Mammary epithelial cell (primary cell): ENCODE measurements at places on chromosomes 1 and 21. TPM values are rescaled to one million over a fixed set of nuclear protein-coding genes. Genes with fewer than 3 reads are reported as not detected.

The GOLT1A gene
- total RNA-seq = 0.59 and 4.2 TPM in 2 replicates

The PLA2G4A gene
- 7.3 TPM for total RNA-seq

The RORC gene
- 0.13 TPM in 1 of 2 replicates, not detected in the other for total RNA-seq

The SPRR5 gene
- not detected for total RNA-seq

The RGS16 gene
- 0.33 TPM for total RNA-seq

The LCE3E gene
- total RNA-seq = not detected in 2 replicates

The DYNLT4 gene
- total RNA-seq = not detected

The MPZL1 gene
- total RNA-seq = 227 TPM

The LMOD1 gene
- total RNA-seq = 29.5 TPM

The PROK1 gene
- not detected for total RNA-seq

The ZYG11B gene
- total RNA-seq = 18.4 and 18.8 TPM in 2 replicates

The LINGO4 gene
- not detected for total RNA-seq

The KRTAP19-1 gene
- not detected in 2 replicates for total RNA-seq

The RPTN gene
- total RNA-seq = not detected in 2 replicates

The DPM3 gene
- 27.2 TPM for total RNA-seq

The ESRRG gene
- 0.17 TPM for total RNA-seq

The HMCN1 gene
- 60.2 TPM for total RNA-seq

The TSPAN2 gene
- 1.0 TPM for total RNA-seq

The ATXN7L2 gene
- 3.5 and 4.3 TPM in 2 replicates for total RNA-seq

The KIAA1614 gene
- 3.7 TPM for total RNA-seq

The PODN gene
- total RNA-seq = not detected
